ENCODE measurements at places on chromosomes 7 and 10.

GRCh38 chr10:5526691-5527331 is 2.0 kb downstream of the CALML3 start:
- DNase-seq: no peak

DNA sequence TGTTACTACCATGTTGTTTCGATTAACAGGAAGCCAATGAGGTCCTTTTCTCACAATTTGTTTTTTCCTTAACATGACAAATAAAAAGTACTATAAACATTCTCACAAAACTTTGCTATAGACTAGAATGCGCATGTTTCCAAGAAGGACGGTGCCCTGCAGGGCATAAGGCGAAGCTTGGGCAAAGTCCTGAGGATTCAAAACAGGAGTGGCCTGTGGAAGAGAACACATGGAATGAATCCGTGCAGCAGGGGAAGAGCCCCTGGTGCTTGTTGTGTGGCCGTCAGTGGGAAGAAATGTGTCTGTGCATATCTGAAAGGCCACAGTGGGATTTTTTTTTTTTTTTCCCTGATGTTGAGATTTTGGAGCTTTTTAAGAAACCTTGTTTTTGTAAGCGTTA is 67.6 kb downstream of the ITGA8 start:
- DNase-seq: no peak

- peak; percentile 14 for DNase-seq
These were observed 43.4 kb downstream of the LDB3 start for GRCh38 chr10:86711513-86712316.

DNA sequence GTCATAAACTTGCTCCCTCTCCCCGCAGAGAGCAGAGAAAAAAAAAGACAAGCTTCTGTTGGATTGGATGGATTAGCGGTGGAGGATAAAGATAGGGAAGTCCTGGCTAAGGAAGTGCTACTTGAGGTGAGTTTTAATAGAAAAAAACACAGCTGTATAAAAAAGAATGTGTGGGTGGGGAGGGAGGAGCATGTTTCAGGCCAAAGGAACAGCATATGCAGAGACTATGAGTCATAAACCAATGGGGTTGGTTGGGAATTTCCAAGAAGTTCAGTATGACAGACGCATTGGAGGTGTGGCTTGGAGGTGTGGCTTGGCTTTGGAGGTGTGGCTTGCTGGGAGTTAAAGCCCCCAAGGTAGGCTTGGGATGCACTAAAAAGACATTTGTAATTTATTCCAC is 103.0 kb upstream of the LSM8 start:
- DNase-seq: no peak

DNA sequence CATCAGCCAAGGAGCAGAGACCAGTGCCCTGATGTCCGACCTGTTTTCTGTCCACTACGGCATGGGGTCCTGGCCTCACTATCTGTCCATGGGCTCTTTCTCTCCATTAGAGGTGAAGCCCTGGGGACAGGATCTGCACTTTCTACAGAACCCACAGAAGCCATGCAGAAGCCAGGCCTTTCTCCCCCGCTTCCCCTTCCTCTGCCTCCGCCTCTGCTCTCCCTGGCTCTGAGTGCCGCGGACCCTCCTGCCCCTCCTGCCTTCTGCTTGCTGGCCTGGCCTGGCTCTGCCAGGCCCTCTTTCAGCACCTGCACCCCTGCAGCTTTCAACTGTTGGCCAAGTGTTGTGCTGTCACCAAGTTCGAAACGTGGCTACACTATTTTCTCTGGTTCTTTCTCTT is 439.8 kb upstream of the ZMIZ1 start:
- no peak for DNase-seq

Data from stimulated activated CD8-positive, alpha-beta memory T cell treated with anti-CD3 and anti-CD28 coated beads, Interleukin-7, amount 100 ng/mL, for 1 hour (primary cell).